ENCODE measurements at places on chromosomes 7 and 10.
A peak's percentile ranks its signal among the peaks of the same experiment; 100 is the strongest.

- DNase-seq: no peak
These were observed 540.6 kb downstream of the ZWINT start for GRCh38 chr10:55820478-55820877.

GRCh38 chr7:24769851-24770250 lies 12.6 kb upstream of the GSDME start:
- DNase-seq: no peak

DNA sequence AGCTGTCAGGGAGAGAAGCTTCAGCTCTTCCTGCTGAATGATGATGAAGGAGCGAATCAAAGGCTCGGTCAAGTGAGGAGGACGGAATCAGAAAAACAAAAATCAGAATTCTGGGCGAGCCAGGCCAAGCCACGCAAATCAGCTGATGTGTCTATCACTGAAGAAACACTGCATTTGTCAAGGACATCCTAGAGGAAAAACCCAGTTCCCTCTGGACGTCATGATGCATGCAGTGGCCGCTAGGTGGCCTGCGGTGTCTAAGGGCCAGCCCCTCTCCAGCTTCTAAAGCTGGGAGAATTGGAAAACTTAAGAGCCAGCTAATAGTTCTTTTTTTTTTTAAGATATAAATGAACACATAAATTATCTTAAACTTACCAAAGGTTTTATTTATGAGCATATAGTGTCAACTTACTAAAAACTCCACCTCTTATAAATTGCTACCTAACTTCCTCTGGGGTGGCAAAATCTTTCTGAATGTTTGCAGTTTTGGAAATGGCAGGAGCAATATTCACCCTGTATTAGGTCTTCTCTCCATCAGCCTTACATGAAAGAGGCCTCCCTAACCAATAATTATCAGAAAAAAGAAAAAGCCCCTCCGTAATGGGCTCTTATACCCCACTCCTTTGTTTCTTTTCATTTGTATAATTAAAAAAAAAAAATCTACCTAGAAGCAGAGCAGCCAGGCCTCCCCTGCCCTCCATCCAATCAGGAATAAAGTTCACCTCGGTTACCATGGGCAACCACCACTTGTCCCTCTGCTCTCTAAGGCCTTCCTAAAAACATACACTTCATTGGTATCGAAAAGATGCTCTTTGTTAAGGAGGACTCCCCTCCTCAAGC lies 186.8 kb downstream of the USP6NL start:
- no peak for DNase-seq

- no peak for DNase-seq
These were observed 44.7 kb upstream of the PDZD8 start for GRCh38 chr10:117419921-117420320.

GRCh38 chr7:87599336-87599735 lies 1.3 kb downstream of the ABCB1 start:
- peak; percentile 1 for DNase-seq

DNA sequence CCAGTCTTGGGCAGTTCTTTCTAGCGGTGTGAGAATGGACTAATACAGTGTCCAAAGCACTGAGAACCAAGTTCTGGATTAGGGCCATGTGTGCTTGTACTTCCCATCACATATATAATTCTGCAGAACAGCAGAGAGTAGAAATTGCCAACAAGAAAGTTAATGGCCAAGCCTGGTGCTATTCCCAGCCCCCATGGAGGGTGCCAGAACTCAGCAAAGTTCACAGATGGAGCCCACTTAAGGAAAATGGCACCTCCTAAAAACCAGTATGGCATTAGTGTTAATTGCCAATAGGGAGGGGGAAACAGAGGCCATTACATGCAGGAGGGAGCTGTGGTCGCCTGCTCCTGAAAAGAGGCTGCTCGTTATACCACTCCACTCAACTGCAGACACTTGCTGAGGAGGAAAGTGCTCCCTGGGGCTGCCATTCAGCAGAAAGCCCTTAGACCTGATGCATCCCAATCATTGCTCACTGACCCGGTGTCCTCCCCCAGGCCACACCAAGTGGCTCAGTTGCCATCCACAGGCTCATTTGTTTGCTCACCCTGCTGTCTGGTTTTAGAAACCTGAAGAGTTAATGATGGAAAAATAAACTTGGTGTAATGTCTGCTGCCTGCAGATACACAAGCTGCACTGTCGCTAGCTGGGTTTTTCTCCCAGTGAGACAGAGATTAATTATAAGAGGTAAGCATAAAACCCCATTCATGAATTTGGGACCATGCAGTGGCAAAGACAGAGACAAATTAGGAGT lies 280.6 kb downstream of the GFRA1 start:
- DNase-seq: no peak

DNA sequence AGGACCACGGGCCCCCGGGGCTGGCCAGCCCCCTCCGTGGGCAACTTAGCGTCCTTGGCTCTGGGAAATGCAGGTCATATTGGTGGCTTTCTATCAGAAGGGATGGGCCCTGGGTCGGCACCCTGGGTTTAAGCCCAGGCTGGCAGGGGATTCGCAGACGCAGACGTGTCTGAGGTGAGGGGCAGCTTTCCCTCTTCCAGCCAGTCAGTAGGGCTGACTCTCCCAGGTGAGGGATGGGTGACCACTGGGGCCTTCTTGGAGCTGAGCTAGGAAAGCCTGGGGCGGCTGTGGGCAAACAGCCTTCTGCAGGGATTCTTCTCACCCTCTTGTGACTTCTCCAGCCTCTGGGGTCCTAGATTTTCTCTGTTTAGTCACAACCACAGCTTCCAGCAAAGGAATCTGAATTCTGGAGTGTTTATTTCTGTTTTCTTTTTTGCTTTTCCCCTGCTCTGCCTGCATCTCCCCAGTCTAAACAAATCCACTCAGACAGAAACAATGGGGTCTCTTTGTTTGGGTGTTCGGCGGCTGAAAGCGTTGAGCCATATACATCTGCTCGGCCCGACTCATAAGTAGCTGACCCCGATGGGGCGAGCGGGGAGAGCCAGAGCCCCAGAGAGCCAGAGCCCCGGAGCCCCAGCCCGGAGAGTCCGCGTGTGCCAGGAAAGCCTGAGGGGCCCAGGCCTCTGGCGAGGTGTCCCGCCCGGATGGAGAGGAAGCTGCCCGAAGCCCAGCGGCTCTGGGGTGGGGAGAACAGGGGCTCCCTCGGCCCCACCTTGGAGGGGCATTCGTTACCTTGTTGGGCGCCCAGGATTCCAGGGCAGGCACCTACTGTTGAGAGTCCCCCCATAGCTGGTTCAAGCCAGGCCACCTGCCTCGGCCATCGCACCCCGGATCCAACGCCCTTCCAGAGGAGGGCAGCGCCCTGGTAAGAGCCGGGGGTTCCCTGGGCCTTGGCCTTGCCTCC lies 2.0 kb downstream of the MNX1 start:
- DNase-seq: no peak

DNA sequence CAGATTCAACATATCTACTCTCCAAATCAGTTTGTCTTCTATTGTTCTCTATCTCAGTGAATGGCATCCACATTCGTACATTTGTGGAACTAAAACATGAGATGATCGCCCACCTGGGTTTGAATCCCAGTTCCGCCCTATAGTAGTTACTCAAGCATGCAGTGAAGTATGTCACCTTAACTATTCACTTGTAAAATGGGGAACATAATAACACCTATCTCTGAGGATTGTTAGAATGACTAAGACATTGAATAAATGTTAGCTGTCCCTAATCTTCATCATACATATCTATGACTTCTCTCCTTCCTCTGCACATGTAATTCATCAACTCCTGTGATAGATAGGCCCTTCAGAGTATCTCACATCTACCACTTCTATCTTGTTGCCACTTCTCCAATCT lies 24.7 kb downstream of the UBE2D1 start:
- DNase-seq: no peak

GRCh38 chr7:2726316-2727018 lies 38.5 kb downstream of the AMZ1 start:
- DNase-seq: no peak

DNA sequence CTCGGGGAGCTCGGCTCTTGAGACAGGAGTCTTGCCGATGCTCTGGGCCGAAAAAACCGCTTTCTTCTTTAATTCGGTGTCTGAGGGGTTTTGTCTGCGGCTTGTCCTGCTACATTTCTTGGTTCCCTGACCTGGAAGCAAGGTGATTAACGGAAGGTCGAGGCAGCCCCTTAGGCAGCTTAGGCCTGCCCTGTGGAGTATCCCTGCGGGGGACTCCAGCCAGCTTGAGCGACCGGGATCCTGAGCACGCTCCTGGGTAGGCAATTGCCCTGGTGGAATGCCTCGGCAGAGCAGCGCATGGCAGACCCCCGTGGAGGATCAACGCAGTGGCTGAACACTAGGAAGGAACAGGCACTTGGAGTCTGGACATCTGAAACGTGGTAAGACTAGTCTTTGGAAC lies 30.5 kb upstream of the GHITM start:
- DNase-seq: no peak

- DNase-seq: no peak
These were observed 252.8 kb downstream of the ZMYND11 start for GRCh38 chr10:387909-388660.

DNA sequence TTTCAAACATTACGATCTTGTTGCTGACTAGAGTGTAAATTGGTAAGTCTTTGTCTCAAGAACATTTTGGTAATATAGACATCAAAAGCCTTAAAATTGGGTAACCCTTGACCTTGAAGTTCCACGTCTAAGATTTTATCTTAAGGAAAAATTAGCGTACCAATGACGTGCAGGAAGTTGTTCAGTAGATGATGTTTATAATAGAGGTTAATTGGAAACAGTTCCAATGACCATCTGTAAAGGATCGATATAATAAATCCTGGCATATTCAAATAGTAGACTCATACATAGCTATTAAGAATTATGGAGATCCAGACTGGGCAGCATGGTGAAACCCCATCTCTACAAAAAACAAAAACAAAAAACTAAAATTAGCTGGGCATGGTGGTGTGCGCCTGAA lies 20.5 kb downstream of the GRK5 start:
- DNase-seq: no peak

- DNase-seq: no peak
These were observed 175.2 kb upstream of the TCF7L2 start for GRCh38 chr10:112774798-112775197.

- DNase-seq: no peak
These were observed 137.7 kb downstream of the RTKN2 start for GRCh38 chr10:62130948-62131347.

DNA sequence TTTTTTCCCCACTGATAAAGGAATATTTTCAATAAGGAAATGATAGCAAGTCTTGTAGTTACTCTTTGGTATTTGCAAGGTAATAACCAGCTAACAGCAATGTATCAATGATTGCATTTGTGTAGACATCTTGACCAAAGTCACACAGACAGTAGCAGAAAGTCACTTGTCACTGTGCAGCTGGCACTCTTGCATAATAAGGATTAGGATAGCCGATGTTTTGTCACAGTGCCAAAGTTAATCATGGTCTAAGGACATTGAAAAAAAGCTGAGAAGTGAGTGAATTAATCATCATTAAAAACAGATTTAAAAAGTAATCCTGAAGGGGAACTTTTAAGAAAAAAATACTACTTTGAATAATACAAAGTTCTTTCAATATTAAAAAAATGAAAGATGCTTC lies 834.3 kb upstream of the C7orf33 start:
- no peak for DNase-seq

DNA sequence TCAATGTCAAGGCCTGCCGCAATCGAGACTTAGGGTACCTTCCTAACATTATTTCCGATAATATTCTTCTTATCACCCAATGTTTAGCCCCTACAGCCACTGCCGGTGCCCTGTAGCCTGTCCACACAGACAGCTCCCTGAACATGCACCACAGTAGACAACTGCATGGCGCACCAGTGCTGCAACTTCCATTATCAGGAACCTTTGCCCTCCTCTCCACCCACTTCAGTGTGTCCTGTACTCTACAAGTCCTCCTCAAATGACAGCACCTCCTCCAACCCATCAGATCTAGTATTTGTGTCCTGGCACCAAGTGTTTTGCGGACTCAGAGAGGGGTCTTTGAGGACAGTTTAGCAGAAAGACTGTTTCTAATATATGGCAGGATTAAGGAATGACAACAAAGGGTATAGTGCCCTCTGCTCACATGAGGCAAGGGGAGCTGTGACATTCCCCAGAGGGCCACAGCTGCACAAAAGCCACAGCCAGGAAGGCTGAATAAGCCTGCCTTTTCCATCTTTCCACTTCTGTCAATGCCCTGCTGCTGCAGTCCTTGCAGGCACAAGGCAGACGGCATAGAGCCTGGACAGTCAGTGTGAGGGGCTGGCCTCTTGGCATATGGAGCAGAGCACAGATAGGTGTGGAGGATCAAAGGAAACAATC lies 335.4 kb downstream of the PARD3 start:
- no peak for DNase-seq

DNA sequence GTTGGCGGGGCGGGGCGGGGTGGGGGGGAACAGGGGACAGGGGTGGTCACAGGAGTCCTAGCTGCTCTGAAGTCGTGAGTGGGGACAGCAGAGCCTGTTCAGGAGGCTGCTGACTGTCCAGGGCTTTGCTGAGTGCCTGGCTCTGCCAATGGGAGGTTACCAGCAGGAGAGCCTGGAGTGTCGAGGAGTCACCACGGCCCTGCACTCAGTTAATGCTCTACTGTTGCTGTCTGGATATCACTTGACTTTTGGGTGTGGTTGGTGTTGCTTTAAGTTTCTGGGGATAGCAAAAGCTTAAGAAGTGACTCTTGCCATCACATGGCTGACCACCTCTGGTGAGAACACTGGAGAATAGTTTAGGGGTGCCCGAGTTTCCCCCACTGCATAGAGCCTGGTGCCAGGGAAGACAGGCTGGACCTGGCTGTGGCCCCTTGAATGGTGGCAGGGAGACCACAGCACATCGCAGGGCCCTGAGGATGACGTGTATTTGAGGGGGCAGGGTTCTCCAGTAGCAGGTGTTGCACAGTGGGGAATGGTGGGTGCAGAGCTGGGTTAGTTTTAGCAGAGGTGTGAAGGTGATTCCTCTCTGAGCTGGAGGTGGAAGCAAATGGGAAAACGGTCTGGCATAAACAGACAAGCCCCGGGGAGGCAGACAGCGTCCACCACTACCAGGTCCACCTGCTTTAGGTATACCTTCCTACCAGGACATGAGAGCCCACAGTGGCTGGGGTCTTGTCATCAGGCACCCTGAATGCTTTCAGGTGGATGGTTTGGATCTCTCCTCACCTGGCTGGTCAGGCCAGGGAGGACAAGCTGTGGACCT lies 54.2 kb upstream of the CAMK2B start:
- no peak for DNase-seq

DNA sequence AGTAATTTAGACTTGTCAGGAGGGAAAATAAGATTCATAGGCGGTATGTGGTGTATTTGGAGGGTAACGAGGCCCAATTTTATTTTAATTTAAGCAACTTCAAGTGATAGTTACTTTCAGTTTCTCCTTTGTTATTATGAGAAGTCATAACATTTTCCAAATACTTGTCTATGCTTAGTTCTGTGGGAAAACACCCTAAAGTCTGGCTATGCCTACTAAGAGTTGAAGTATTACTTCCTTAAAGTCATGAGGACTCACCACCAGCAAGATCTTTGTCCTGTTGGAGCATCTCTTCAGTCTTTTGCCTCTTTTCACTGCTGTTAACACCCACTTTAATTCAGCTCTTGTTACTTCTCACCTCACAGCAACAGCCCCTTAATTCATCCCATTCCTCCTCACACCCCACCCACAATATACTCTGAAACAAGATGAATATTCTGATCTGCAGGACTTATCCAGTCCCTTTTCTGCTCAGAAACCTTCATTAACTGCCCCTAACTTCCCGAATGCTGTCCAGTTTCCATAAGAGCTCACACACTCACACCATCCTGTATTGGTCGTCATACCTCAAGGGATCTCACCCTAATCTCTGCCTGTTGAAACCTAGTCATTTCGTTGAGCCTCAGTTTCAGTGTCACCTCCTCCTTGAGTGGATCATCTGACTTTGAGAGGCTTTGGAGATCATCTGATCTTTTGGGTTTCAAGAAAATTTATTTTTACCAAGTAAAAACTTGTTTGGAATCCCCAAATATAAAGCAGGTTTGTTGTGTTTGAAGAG lies 61.3 kb downstream of the DNAH11 start:
- DNase-seq: no peak

GRCh38 chr7:136677471-136678365 lies 190.7 kb upstream of the CHRM2 start:
- no peak for DNase-seq

All from stimulated activated CD8-positive, alpha-beta memory T cell treated with anti-CD3 and anti-CD28 coated beads, Interleukin-7, amount 100 ng/mL, for 1 hour (primary cell).